ENCODE measurements at places on chromosomes 7 and 10. TPM values are rescaled to one million over a fixed set of nuclear protein-coding genes. Genes with fewer than 3 reads are reported as not detected.

CAV1 gene
- 437 TPM for total RNA-seq

AOAH gene
- total RNA-seq, result 1.4 TPM

GRM3 gene
- total RNA-seq, result not detected

A1CF gene
- total RNA-seq, result not detected

ATRNL1 gene
- total RNA-seq, result 1.2 TPM

SUGCT gene
- total RNA-seq, result 13.1 TPM

ADAP1 gene
- total RNA-seq, result 1.6 TPM

RHEB gene
- total RNA-seq, result 108 TPM

CPVL gene
- total RNA-seq, result 0.50 TPM

PNLIP gene
- total RNA-seq, result not detected

IDE gene
- 26.0 TPM for total RNA-seq

TMEM236 gene
- total RNA-seq, result not detected

SLIT1 gene
- total RNA-seq, result not detected

PEX1 gene
- total RNA-seq, result 7.2 TPM

DNA sequence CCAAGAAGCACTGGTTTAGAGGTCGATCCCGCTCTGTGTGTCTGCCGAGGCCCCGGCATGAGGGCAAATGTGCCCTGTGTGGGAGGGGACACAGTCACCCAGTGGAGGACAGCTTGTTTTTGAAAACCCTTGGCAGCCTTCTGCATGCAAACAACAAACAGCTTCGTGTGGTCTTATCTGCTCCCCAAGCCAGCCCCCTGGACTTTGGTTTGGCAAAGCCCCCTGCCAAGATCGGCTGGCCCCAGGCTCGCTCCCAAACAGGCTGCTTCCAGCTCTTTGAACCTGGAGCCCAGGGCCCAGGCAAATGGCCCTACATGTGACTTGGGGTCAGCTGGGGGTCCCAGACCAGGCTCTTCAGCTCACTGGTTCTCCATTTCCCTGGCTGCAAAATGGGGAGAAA, 2.9 kb downstream of the ELN start:
- no peak for DNase-seq

GRCh38 chr7:132654150-132654549, 77.9 kb upstream of the PLXNA4 start:
- no peak for DNase-seq

DNA sequence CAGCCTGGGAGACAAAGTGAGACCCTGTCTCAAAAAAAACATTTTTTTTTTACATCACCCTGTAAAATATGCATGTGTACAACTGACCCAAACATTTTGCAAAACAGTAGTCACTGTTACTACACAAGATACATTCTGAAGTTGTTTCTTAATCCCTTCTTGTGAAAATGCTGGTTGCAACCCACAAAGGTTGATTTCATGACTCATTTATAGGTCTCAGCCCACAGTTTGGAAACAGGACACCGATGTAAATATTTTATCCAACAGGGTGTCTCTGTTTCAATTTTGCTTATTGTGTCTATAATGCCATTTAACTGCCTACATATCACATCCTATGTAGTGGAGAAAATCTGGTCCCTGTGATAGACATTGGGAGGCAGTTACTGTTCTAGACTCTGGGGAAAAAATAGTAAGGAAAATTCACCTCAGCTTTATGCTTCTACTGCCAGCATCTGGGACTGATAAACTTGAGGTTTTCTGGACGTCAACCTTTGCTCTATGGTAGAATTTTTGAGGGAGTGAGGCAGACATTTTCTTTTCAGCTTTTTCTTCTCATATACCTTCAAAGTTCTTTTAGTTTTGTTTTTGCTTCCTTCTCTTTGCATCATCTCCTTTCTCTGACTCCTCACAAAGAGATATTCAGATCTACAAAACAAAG, 1.6 kb upstream of the RAB19 start:
- DNase-seq, result peak; percentile 56

DNA sequence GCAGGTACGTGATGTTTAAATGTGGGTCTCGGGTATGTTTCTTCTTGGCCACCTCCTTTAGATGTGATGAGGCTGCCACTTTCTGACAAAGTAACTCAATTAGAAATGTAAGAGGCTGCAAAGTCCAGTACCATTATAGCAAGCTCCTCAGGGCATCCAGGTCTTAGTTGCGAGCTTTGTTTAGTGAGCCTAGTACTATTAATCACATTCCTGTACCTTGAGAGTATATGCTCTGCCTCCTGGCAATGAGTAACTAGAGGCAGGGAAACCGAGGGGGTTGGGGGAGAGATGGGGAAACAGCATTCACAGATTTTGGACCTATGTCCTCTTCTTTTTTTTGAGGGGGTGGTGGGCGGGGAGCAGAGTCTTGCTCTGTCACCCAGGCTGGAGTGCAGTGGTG, 131.8 kb downstream of the GFRA1 start:
- DNase-seq, result no peak

DNA sequence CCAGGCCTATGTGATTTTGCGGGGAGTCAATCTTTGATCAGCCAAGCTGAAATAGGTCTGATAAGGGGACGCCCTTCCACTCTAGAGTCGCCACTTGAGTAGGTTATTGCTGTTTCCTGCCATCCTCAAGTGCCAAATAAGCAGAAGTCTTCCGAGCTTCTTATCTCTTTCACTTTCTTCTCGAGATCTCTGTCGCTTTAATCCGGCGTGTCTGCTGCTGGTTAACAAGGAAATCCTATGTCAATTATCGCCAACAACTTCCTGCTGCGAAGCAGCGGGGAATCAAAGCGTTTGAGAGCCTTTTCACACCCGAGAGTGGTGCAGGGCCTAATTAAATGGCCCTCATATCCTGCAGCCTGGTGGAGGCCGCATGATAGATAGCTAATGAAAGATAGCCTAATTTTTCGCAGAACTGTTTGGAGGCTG, 215.9 kb downstream of the RAB11FIP2 start:
- no peak for DNase-seq

DNA sequence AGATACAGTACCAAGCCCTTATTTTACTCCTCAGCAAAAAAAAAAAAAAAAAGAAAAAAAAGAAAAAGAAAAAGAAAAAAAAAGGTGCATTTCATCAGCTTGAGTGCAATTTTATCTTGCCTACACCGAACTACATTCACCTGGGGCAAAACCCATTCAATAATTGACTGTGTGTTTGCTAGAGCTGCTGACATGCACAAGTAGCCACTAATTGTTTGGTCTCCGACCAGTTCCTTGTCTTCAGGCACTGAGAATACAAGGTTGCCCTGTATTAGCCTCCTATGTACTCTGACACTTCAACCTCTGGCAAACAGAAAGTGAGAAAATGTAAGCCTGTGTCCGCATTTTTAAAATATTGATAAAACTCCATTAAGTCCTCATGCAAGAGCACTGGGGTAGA, 1579.4 kb upstream of the LRRTM3 start:
- no peak for DNase-seq

DNA sequence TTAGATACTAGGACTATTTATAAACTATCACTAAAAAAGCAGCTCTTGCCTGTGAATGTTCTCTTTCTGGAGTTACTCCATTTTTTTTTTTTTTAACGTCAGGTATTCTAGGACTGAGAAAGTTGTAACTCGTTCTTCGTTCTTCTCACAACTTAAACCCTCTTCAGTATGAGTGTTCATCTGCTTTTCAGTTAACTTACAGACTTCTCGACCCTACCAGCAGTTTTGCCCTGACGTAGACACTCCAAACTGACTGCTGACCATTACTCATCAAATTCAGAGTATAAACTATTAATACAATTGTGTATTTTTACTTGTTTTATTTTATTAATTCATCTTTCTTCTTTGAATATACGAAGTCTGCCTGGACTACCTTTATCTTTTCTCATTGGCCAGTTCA, 353.1 kb downstream of the GPR37 start:
- DNase-seq, result no peak

DNA sequence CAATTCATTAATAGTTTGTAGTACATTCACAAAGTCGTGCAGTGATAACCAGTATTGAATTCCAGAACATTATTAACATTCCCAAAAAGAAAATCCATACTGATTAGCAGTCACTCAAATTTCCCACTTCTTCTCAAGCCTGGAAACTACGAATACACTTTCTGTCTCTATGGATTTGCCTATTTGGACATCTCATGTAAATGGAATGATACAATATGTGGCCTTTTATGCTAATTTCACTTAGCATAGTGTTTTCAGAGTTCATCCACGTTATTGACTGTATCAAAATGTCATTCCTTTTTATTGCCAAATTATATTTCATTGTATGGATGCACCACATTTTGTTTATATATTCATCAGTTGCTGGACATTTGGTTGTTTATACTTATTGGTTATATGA, 78.8 kb downstream of the STK31 start:
- DNase-seq, result no peak

- no peak for DNase-seq
These were observed 60.0 kb downstream of the VSTM4 start for GRCh38 chr10:49055221-49055849.

GRCh38 chr10:21315645-21316220, 209.7 kb downstream of the SKIDA1 start:
- DNase-seq, result no peak

DNA sequence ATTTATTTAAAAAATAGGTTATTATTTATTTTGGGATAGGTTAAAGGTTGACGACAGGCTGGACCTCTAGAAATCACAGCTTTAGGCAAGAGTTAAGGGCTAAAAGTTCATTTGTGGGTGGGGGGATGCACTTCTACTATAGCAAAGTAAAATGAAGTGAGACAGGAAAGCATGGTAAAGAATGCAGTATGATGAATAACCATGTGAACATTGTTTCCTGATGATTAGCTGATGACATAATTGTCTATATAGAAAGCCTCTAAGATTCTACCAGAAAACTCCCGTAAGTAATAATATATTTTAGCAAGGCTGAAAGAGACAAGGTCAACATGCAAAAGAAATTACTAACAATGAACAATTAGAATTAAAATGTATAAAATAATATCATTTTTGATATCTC, 25.7 kb upstream of the PRSS37 start:
- peak; percentile 49 for DNase-seq

GRCh38 chr7:76343294-76343930, 15.4 kb downstream of the YWHAG start:
- peak; percentile 53 for DNase-seq

- DNase-seq, result no peak
These were observed 631.0 kb downstream of the AUTS2 start for GRCh38 chr7:70229242-70229641.

DNA sequence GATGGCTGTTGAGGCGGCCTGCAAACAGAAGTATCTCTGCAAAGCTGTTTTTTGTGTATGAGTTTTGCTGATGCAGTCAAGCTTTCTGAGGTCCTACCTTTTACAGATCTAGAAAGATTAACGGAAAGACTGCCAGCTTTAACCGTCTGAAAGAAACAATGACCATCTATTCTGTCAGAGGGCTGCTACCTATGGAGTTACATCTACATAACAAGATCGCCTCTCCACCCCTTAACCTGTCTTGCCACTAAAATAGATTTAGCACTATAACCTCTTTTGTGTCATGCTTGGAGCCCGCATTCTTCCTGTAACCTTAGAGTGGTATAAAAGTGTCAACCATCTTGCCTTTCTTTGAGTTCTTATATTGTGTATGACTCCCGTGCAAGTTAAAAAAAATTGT, 291.2 kb downstream of the POM121L12 start:
- no peak for DNase-seq

DNA sequence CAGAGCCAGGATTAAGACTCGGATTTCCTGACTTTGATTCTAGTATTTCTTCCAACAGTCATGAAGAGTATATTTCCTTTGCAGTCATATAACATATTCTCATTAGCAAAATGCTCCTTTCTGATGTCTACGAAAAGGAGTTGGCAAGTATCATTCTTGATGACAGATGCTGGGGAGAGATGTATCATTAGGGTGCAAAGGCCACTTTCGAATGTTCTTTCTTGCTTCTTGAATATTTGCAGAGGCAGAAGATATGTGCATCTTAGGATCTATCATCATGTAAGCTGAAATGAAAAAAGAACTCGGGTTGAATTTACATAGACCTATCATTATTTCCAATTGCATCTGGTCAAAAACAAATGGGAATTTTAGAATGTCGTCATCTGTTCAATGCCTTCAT, 294.4 kb downstream of the BAMBI start:
- no peak for DNase-seq

- peak; percentile 56 for DNase-seq
These were observed 610.4 kb downstream of the IPMK start for GRCh38 chr10:57657164-57657765.

GRCh38 chr7:144830811-144831210, 5.0 kb downstream of the TPK1 start:
- DNase-seq, result peak; percentile 56

DNA sequence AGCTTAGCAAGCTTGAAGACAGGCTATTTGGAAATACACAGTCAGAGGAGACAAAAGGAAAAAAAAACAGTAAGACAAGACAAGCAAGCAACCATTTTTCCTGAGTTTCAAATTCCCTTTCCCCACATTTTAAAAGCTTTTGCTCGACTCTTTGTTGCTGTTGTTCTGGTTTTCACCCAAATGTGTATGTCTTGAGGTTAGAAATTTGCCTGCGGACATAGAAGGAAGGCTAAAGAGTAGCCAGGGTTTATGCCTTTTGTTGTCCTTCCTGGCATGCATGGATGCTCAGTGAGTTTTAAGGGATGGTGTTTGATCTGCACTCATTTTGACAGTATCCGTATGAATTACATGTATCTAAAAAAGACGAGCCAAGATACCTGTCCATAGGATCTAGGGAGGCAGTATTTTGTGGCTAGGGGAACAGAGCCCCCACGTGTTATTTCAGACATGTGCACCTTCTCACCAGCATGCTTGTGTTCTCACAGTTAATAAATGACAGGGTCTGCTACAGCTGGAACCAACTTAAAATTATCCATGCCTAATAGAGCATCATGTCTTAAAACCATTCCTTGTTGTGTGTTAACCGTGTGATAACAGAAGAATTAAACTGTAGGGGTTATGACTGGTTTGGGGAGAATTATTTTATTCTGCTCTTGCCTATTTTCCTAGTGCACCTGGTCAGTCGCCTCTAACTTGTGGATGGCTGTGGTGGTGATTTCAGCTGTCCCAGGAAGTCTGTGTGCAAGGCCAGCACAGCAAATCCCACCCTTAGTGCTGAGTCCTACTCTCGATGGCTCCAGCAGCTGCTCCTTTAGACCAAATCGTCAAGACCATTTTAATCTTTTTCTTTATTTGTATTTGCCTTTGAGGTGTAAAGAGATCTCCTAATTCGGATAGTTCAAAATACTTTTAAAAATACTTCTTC, 9.1 kb downstream of the WIPF3 start:
- no peak for DNase-seq

GRCh38 chr7:95632609-95633008, 36.3 kb upstream of the PDK4 start:
- peak; percentile 56 for DNase-seq

DNA sequence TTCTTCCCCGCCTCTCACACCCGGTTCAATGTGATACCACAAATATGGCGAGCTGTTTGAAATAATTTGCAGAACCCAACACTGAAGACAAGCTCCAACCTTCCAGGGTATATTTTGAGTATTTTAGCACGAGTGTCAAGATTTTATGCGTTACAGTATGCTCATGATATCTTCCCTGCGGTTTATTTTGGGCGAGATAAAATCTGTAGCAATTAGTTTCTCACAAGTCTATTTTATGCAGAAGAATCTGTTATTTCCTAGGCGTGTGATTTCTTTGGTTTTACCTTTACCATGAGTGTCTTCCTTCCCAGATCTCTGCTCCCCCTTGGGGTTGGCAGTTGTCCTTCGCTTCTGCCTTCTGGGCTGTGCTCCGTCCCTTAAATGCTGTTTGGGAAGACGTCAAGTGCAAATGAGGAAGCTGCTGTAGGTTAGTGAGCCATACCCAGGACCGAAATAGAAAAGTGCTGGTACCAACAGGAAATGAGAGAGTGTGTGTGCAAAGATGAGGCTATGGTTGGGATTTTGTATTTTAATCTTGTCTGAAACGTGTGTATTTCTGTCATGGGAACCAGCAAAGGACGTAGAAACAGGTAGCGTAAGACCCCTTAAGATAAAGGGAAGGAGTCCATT, 299.8 kb downstream of the KLF6 start:
- DNase-seq, result no peak

- peak; percentile 85 for DNase-seq
These were observed 47.2 kb upstream of the MKI67 start for GRCh38 chr10:128173386-128173785.

Measured in HT1080 (cell line).